ENCODE measurements at places on chromosomes 5 and 9.
A peak's percentile ranks its signal among the peaks of the same experiment; 100 is the strongest.

DNA sequence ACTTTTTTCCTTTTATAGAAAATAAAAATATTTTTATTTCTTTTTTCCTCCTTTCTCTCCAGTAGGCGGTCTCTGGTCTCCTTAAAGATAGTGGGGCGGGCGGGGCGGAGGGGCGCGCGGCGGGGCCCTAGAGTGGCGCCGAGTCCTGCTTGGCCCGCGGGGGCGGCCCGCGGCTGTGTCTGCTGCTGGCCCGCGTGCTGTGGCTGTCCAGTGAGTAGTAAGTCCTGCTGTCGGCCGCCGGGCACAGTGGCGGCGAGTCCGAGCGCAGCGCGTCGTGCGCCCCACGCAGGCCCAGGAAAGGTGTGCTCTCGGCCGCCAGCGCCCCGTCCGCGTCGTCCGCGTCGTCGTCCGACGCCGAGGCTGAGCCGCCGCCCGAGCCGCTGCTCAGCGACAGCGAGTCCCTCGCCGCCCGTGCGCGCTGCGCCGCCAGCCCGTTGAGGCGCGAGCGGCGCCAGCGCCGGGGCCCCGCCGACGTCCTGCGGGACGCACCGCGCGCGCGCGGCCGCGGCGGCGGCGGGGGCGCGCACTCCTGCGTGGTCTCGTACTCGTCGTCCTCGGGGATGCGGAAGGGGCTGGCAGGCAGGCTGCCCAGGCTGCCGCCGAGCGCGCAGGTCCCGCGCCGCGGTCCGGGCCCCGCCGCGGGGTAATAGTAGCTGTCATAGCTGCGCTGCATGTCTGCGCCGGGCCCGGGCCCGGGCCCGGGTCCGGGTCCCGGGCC lies 52.3 kb downstream of the PSD2 start:
- DNase-seq = peak; percentile 59

GRCh38 chr9:15138357-15138686 lies 168.7 kb downstream of the TTC39B start:
- DNase-seq = no peak

GRCh38 chr5:61009907-61010306 lies 64.9 kb downstream of the NDUFAF2 start:
- DNase-seq = no peak

DNA sequence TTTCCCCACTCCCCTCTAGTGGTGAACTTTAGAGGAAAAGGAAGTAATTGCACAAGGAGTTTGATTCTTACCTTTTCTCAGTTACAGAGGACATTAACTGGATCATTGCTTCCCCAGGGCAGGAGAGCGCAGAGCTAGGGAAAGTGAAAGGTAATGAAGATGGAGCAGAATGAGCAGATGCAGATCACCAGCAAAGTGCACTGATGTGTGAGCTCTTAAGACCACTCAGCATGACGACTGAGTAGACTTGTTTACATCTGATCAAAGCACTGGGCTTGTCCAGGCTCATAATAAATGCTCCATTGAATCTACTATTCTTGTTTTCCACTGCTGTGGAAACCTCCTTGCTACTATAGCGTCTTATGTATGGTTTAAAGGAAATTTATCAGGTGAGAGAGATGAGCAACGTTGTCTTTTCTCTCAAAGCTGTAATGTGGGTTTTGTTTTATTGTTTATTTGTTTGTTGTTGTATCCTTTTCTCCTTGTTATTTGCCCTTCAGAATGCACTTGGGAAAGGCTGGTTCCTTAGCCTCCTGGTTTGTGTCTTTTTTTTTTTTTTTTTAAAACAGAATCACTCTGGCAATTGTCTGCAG lies 25.3 kb downstream of the SLC22A5 start:
- no peak for DNase-seq

DNA sequence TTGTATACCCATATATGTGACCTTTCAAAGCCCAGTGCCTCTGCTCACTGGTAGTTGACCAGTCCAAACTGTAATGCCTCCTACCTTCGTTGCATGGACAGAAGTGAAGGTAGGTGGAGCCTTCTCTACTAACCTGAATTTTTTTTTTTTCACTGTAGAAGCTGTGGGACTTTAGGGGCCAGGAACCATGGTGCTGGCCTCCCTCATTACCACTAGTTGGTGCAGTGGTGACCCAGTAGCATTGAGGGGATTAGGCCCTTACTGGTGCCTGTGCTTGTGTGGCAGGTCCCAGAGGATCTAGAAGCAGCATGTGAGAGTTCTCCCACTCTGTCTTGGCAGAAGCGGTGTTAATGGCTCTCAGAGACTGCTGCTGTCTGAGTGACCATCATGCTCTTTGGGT lies 2.3 kb downstream of the RALGPS1 start:
- DNase-seq = no peak

GRCh38 chr9:93891549-93892310 lies 63.4 kb downstream of the BARX1 start:
- no peak for DNase-seq

GRCh38 chr9:110650991-110651411 lies 17.6 kb upstream of the MUSK start:
- DNase-seq = no peak

DNA sequence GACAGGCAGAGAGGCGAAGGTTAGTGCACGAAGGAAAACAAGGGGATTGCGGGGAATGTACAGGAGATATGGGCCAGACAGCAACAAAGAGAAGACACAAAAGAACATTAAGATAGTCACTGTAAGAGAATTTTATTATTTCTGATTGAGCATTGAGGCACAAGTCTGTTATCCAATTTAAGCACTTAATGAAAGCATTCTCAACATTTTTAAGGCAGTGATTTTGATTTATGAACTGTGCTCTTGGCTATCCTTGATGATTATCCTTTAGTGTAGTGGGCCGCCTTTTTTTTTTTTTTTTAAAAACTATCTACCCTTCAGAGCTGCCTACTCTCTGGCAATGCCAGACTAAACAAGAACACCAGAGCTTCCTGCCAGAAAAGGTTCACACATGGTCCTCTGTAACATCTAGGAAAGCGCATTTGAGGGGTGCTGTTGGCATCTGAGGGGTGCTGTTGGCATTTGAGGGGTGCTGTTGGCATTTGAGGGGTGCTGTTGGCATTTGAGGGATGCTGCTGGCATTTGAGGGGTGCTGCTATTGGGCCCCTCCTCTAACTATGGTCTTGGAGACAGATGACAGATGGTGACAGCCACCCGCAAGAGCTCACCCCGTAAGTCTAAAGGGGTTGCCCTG lies 3.0 kb downstream of the DAP start:
- DNase-seq = no peak

DNA sequence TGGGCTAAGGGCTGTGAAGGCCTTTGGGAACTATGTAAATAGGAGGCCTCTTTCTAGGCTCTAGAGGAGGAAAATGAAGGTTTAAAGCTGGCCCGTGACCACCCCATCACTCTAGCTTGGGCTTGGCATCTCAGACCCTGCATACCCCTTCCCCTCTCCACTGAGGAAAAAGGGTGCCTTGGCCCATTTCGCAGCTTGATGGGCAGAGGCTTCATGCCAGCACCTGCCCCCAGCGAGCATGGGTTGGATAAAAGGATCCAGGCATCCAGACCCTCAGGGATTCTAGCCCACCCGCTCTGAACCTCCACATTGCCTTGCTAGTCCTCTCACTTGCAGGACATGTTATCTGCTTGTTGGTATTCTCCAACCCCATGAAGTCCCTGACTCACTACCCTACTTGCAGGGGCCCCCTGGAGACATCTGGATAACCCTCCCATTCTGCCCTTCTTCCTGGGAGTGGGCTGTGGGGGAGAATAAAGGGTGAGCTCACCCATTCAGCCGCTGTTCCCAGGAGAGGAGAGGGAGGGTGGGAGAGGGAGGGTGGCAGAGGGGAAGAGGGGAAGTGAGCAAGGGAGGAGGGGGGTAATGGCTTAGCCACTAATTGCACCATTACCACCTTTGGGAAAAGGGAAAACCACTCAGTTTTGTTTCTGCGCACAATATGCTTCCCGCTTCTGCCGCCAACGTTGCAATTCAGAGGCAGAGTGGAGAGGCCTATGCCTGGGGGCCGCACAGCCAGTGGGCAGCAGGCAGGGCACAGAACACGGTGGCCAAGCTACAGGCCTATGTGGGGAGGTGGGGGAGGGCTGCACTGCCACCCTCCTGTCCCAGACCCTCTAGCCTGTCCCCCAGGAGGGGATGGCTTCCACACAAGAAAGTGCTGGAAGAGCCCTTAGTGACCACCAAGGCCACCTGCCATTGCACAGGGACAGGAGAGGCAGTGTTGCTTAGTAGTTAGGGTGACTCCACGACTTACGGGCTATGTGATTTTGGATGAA lies 2.1 kb upstream of the CAMK2A start:
- DNase-seq = no peak

DNA sequence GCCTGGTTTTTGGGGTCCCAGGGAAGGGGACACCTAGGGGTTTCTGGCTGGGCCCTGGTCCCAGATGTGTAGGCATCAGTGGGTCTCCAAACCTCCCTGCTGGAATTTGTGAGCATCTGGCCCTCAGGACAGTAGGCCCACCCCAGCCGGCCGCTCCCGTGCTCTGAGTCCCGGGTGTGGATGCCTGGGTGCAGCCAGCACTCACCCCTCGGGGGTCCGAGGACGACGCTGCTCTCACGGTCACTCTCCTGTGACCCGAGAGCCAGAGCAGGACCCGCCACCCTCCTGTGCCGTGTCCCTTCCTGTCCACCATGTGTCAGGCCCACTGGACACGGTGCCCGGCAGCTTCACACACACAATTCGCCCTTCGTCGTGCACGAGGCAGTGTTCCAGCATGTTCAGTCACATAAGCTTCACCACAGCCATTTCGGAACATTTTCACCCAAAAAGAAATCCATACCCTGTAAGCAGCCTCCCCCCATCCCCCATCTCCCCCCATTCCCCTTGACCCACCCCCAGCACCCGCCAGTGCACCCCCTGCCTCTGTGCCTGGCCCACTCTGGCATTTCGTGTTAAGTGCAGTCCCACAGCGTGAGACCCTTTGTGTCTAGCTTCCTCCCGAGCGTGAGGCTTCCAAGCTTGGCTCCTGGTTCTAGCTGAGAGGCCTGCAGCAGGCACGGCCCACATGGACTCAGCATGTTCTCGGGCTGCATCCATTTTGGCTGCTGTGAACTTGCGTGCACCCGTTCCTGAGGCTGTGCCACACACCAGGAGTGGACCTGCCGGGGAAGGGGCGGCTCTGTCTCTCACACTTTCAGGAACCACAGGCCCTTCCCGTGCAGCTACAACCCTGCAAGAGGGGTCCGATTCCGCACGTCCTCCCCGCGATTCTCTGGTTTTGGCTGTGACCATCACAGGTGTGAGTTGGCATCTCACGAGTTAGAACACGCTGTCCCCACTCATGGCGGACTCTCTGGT lies 40.5 kb downstream of the NKD2 start:
- DNase-seq = no peak

GRCh38 chr9:70765946-70766345 lies 351.5 kb upstream of the KLF9 start:
- no peak for DNase-seq

GRCh38 chr5:137700282-137700680 lies 35.6 kb downstream of the KLHL3 start:
- DNase-seq = no peak

DNA sequence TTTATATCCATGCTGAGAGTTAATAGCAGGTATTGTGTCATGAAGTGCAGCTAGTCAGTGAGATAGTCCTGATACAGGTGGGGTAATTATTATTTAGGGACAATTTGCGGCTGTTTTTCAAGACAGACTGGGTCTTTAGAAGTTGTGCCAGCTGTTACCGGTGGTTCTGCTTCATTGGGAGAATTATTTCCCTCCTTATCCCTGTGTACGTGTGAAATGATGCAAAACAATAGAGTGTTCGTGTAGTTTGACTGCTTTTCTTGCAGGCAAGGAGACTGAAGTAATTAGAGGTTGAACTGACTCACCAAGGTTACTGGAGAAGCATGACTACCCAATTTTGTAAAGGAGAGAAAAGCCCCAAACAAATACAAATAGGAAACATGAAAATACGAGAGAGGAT lies 101.7 kb downstream of the ARRDC3 start:
- DNase-seq = no peak

DNA sequence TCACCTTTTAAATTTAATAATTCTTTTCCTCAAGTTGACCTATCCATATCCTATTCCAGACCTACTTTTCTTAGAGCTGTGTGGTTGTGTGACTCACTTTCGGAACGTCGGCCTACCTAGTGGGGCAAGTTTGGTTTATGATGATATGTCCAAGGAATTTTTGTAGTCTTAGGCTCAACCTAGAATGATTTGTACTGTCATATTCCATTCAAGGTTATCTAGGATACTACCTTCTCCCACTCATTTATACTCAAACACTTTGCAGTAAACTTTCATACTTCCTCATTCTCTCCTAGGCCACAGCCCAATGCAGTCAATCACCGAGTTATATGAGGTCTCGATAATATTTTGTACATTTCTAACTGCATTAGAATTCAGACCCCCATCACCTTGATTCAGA lies 61.9 kb downstream of the PIK3R1 start:
- no peak for DNase-seq

DNA sequence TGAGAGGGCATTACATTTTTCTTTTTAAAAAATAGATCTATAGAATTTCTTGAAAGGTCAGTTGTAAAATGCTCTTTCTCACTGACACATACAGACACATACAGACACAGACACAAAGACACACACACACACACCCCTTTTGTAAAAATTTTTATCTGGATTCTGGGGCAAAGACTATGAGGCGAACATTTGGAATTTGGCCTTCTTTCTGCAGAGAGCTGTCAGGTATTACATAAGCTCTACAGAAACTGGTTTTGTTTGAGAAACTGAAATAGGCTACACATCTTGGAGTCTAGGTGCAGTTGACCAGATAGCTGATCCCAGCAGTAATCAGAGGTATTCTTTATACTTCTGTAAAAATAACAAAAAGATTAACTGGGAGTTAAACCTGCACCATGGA lies 315.9 kb upstream of the RPS23 start:
- no peak for DNase-seq

Data from effector CD4-positive, alpha-beta T cell (primary cell).